RWPE1 (cell line): ENCODE measurements at places on chromosomes 4 and X.

DNA sequence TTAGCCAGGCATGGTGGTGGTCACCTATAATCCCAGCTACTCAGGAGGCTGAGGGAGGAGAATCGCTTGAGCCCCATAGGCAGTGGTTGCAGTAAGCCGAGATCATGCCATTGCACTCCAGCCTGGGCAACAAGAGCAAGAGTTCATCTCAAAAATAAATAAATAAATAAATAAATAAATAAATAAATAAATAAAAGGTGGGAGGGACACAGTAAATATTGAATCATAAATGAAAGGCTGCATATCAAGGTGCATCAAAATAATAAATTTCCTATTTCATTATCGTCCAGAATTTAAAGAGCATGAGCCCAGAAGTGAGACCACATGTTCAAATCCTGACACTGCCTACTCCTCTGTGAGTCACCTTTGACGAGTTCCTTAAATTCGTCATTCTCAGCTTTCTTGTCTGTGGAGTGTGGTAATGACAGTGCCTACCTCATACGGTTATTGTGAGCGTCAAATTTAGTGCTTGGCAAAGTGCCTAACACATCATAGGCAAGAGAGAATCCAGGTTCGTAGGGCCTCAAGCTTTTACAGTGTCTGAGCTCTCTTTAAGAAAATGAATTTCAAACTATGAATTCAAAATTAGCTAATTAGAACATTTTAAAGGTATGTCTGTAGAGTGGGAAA is 49.9 kb downstream of the IL15 start:
- peak; percentile 46 for DNase-seq

- DNase-seq = no peak
Measured at GRCh38 chrX:9339603-9340491, 125.0 kb upstream of the TBL1X start.

DNA sequence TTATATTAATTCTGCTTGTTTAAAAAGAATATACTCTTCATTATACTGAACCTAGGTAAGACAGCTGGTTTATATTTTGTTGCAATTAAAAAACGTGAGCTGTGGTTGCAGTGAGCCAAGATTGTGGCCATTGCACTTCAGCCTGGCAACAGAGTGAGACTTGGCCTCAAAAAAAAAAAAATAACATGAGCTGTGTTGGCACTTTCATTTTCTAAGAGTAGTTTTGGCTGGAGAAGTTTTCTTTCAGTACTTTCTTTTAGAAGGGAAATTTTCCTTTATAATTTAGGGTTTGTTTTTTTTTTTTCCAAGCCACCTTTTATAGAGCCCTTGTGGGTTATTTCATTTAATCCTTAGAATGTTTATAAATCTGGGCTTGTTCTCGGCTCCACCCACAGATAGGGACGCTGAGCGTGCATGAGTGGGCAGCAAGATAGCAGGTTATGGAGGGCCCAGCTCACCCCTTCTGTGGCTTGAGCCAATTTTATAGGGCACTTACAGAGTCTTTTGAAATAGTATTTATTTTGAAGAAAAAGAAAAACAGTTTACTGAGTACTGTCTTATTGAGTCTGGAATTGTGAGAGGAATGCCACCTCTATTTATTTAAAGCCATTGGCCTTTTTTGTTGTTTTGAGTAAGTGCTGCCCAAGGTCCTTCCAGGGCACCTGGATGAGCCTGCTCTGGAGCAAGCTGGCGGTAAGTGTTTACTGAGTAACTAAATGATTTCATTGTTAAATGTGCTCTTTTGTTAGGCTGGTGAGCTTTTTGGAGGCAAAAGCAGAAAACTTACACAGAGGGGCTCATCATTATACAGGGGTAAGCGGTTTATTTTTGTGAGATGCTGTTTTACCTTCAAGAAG is 60.9 kb downstream of the HTT start:
- no peak for DNase-seq

GRCh38 chrX:76657499-76657898 is 230.0 kb downstream of the MAGEE1 start:
- DNase-seq = no peak

DNA sequence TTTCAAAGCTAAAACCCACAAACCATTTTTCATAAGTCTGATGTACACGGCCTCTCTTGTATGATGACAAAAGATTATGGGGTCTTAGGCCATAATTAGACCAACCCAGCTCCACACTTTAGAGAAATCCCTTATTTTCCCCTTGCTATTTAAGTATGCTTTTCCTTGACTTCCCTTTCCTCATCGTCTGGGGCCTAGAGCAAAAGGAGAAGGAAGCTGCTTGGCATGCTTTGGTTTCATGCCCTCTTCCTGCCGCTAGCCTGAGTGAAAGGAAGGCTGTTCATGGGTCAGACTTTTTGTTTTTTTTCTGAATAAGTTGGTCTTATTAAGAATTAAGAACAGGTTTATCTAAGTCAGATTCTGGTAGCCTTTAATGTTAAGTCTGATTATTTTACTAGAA is 10.6 kb upstream of the RASGEF1B start:
- DNase-seq = no peak

DNA sequence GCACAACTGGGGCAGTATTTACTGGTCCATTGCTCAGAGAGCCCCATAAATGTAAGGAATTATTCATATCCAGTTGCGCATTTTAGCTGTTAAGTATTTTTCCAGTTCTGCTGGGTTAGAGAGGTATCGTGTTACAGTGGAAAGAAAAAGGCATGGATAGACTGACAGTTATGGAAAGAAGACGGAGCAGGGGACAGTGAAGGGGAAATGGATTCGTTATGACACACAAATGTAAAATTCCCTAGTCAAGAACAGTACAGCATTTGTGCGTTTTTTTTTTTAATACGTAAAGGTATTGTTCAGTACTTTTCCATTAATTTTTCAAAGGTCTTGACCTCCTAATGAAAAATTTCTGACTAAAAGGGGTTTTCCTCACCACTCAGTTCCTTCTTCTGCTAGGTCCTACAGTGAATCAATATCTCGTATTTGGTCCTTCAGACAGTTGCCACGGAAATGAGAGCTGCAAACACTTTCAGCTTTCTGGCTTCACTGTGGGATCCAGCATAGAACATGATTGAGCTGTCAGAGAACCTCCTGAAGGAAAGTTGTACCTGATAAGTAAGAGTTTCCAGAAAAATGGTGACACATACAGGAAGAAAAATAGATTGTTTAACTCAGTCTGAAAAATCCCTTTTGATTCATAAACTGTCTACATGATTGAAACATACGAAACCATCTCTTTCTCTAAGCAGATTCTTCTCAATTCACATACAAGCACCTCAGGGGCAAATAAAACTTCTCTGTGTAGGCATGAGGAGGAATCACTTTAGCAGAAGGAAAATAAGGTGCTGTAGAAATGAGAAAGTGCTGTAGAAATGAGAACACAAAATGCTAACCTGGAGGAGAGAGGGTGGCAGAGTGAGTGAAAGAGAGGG is 21.8 kb upstream of the BBS12 start:
- DNase-seq = no peak

GRCh38 chr4:122643257-122643656 is 22.4 kb upstream of the IL21 start:
- no peak for DNase-seq

DNA sequence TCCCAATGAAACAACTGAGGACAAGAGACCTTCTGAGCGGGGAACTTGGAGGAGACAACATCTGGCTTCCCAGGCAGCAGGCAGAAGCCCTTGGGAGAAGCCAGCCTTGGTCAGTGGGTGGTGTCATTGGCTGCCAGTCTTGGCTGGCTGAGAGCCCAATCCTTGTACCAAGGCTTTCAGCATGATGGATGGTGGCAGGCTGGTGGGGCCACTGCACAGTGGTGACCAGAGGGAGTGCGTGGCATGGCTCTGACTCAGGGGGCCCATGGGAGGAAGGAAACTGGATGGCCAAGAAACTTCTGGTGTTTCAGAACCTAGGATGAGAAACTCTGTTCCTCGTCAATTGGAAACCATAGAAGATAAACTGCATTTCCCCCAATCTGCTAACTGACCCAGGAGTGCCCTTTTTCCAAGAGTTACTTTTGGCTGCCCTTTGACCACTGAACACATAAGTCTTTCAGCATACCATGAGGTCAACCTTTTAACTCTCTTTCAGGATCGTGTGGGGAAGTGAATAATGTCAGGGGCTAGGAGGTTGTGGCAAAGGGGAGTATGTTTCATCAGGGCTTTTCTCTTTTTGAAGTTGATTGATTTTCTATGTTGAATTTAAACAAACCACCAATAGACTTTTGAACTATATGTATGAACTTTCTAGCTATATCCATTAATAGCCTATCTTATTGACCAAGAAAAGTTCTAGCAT is 60.9 kb downstream of the SOWAHB start:
- DNase-seq = no peak

GRCh38 chrX:20374450-20374849 is 107.7 kb upstream of the RPS6KA3 start:
- no peak for DNase-seq

DNA sequence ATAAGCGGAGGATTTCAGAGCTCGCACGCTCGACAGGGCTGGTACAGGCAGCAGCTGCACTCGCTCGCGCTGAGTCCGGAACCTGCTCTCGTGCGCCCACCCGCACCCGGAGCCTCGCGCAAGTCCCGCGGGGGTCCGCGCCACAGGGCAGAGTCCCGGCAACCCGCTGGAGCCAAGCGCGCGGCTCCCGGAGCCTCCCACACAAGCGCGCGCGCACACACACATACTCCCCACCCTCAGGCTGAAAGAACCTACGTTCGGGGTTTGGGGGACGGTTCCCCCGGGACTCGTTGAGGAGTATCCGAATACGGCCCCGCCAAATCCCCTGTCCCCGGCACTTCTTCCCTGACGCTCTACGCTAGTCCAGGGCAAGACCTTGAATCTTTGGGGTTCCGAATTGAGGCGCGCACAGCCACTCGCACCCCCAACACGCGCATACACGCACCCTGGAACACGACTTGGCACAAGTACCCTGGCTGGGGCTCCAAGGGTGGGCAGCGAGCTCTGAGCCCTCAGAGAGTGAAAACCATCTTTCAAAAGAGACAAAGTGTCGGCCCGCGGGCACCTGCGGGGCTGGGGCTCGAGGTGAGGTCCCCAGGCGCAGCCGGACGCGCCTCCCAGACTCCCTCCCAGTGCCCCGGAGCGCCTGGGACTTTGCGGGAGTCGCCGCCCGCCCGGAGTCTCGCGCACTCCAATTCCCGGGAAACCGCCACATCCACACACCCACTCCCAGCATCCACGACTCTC is 952 bp downstream of the ANOS1 start:
- no peak for DNase-seq

- no peak for DNase-seq
Measured at GRCh38 chr4:69330345-69331047, 50.2 kb downstream of the UGT2B28 start.

DNA sequence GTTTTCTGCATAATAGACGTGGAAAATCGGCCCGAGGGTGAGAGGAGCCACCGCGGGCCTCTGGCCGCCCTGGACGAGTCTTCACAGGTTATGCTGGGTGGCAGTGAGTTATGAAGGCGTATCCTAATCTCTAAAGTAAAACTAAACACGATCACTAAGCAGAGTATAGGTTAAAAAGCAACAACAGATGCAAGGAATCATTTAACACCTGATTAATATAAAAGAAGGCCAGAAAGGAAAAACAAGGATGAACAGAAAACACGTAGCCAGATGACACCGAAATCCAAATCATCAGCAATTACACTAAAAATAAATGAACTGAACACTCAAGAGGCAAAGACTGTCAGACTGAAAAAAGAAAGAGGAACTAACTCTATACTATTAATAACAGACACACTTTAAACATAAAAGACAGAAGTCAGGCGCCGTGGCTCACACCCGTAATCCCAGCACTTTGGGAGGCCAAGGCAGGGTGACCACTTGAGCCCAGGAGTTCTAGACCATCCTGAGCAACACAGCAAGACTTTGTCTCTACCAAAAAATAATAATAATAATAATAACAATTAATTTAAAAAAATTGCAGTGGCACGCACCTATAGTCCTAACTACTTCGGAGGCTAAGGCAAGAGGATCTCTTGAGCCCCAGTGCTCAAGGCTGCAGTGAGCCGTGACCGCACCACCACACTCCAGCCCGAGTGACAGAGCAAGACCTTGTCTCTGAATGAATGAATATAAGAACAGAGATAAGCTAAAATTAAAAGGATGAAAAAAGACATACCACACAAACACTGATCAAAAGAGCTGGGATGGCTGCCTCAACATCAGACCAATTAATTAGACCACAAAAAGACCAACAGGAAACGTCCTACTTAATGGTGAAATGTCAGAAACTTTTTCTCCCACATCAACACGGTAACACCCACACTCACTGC is 30.0 kb downstream of the CTBP1 start:
- DNase-seq = peak; percentile 19

DNA sequence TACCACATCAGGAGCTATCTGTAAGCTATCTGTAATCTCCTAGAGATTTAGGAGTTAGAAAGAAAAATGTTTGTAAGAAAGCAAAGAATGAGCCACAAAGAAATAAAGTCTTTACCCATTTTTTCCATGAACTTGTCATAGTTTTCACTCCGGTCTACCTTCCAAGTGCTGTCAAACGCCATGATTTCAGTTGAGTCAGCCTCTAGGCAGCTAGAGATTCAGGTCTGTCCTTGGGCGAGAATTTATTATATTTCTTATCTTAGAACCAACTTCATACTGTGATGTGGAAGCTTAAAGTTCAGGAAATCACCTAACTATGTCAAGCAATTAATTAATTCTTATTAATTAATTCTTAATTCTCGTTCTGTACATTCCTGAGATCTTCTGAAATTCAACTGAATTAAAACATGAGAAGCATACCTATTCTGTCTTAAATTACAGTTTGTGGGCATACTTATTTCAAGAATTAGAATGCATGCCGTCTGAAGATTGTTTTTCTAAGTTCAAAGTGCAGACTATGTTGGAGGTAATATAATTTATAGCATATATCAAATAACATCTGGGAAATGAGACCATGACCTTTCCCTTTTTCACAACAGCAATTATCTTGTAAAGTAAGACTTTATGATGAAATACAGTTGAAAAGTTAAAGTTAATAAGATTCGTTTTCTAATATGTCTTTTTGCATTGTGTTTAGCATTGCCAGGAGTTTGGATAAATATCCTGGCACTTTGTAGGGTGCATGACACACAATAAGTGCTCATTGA is at the start of gene FABP2:
Gene FABP2, minus strand, starts transcription at position 218 of the 767 bp plus-strand sequence. Its CDS starts 36 bp downstream, at position 182.
- no peak for DNase-seq

DNA sequence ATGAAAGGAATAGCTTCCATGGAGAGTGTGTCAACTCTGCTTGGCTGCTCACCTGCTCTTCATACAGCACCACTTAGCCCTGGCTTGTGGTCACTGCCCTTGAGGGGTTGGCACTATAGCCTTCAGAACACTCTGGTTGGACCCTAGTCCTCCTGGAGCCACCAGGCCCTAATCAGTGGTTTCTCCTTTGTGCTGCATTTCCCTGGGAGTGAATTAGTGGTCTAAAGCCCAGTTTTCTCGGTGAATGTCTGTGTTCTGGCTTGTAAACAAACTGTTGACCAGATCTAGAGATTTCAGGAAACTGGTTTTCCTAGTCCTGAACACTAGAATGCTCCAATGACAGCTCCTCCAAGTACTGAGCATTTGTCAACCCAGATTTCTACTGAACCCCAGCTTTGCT is 28.6 kb upstream of the TMEM154 start:
- DNase-seq = no peak

DNA sequence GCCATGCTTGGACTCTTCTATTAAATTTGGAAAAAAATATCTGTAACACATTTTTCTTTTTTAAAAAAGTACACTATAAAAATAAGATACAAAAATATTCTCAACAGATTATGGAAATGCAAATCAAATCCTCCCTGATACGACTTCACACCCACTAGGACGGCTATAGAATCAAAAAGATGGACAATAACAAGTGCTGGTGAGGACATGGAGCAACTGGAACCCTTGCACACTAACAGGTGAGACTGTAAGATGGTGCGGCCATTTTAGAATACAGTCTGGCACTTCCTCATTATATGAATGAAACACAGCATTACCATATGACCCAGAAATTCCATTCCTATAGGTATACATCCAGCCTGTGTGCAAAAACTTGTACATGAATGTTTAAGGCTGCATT is 83.6 kb downstream of the GATB start:
- no peak for DNase-seq
